ENCODE measurements at places on chromosomes 11 and 22.

- no peak for DNase-seq
These were observed 13.6 kb upstream of the TMEM216 start for GRCh38 chr11:61378713-61379313.

DNA sequence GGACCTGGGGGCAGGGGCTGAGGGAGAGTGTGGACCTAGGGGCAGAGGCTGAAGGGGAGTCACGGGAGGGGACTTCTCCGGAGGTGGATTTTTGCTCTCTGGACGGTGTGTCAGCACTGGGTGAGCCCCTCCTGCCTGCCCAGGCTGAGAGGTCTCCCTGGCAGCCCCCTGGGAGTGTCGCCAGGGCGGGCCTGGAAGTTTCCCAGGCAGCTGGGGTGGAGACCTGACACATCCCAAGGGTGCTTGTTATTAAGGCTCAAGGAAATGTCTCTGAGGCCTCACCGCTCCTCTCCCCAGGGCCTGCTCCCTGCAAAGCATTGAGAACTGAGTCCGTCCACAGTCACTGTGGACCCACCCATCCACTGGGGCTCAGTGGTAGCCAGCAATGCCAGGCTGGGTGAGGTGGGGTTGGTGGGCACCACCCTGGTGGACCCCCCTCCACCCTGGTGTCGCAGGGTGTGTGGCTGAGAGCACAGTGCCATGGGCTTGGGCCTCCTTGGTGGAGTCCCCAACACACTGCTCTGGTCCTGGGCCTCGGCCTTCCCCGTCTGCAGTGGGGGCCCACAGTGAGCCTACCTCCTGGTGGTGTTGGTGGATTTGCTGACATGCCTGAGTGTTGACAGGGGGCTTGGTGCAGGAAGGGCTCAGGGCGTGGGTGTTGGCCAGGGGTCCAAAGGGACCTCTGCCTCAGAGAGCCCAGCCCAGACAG is 2.5 kb downstream of the CD81 start:
- DNase-seq, result no peak

GRCh38 chr11:45151362-45151982 is 5.0 kb downstream of the PRDM11 start:
- peak; percentile 62 for DNase-seq

GRCh38 chr11:67044496-67044895 is 12.2 kb upstream of the RHOD start:
- no peak for DNase-seq

GRCh38 chr11:117279711-117280376 is 11.3 kb upstream of the BACE1-AS start:
- no peak for DNase-seq

- no peak for DNase-seq
These were observed 251 bp upstream of the UQCC3 start for GRCh38 chr11:62671236-62671607.

GRCh38 chr11:61347916-61348461 is 13.7 kb downstream of the CYB561A3 start:
- no peak for DNase-seq

DNA sequence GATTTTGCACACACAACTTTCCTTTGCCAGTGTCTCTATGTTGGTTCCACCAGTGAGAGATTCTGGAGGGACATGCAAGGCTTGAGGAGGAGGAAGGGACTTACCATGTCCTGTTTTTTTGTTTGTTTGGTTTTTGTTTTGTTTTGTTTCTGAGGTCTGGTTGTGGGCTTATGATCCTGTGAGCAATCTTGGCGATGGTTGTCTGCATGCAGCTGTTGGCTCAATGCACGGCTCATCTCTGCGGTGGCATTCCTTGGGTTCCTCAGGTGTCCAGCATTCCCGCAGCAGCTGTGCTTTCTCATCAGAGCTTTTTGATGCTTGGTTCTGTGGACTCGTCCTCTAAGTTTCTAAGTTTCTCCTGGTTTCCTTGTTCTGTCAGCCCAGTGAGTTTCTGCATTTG is 4.8 kb upstream of the NNMT start:
- DNase-seq, result peak; percentile 62

DNA sequence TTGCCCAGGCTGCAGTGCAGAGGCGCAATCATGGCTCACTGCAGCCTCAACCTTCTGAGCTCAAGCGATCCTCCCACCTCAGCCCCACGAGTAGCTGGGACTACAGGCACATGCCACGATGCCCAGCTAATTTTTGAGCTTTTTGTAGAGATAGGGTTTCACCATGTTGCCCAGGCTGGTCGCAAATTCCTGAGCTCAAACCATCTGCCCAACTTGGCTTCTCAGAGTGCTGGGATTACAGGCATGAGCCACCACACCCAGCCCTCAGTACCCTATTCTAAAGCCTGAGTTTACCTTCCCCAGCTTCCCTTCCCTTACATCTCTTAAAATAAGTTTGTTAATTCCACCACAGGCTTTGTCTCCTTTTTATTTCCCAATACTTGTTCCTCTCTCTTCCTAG is 59.1 kb downstream of the AMBRA1 start:
- no peak for DNase-seq

DNA sequence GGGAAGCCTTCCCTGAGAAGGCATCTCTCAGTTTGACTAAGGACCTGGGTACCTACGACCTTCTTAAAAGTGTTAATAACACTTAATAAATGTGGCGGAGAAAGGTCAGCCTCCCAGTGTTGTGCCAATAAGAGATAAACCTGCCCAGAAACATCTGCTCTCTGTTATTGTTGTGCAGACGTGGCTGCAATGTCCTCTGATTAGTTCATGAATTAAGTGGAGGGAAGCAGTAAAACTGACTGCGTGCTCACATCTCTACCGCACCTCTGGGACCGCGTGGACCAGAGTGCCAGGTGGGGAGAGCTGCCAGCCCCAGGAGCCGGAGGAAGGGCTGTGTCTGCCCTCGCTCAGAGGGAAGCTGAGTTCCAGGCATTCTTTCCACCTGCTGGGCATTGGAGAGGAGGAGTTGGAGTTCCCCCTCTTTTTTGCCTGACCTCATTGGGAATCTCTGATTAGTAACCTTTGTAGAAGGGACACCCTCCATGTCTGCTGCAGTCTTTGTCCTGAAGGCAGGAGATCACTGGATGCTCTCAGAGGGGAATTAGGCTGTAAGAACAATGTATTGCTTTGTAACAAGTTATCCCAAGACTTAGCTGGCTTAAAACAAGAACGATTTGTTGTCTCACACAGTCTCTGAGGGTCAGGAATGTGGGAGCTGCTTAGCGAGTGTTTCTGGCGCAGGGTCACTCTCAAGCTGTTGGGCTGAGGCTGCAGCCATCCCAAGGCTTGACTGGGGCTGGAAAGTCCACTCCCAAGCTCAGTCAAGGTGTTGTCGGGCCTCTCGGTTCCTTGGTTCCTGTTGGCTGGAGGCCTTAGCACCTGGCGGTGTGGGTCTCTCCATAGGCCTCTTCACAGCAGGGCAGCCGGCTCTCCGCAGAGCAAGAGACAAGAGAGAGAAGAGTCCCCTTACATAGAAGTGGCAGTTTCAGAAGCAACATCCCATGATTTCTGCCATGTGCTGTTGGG is 247.6 kb upstream of the TBCEL start:
- peak; percentile 57 for DNase-seq

GRCh38 chr11:115503886-115504275 is 334 bp downstream of the CADM1 start:
- DNase-seq, result no peak

DNA sequence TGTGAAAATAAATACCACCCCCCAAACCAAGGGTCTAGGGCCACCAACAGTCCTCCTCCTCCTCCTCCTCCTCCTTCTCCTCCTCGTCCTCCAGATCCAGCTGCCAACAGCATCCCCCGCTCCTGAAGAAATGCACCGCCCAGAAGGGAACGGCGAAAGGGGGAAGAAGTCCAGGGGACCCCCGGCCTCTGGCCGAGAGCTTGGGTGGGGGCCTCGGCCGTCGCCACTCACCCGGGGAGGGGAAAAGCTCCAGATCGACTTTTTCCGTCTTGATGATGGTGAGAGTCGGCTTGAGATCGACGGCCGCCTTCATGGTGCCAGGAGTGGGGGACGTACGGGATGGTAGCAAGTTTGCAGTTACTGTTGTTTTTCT is 65.7 kb downstream of the ETS1 start:
- no peak for DNase-seq

DNA sequence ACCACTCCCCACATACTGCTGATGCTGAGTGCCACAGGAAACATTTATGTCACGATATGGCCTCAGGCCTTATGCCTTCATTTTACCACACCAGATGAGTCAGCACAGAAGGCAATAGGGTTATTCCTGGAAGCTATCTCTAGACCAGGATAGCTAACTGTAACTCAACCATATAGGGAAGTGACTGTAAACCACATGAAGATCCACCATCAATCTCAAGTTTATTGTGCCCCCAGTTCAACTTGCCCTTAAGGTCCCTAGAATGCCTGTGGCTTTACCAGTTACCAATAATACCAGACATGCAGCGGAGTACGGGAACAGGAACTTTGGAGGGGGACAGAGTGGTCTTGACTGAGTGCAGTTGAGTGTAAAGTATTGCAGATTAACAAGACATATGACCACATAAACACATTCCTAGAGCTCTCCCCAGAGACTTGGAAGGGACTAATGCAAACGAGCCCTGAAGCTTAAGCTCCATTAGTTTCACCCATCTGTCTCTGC is 180.9 kb downstream of the KIF18A start:
- no peak for DNase-seq

DNA sequence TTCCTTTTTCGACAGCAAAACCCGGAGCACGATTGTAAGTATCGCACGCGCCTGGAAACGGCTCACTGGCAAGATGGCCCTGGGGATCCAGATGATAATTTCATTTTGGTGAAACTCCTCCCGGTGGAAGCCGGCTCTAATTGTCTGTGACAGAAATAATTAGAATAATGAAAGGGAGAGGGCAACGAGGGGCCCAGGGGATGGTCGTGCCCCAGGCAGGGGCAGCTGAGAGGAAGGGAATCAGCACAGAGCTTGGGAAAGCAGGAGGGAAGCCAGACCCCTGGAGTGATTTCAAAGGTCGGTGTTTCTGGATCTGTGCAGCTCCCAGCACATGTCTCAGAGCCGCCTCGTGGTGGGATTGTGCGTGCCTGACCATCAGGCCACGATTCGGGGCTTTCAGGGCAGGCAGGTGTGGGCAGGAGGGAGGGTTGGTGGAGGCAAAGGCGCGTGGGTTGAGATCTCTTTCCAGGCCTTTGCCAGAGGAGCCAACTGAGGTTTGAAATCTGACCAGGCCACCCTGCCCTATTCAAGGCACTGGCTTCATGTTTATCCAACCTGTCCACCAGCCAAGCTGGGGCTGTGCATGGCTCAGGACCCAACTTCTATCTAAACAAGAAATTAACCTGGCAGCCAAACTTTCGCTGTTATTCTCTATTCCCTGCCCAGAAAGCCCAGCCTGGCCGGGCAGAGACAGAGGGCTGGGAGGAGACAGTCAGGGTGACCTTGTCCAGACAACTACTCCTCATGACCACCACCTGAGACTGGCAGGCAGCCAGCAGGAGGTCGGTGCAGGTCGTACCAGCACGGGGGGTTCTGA is 27.8 kb downstream of the ANO1 start:
- no peak for DNase-seq

GRCh38 chr11:129817534-129818051 is 1.9 kb downstream of the TMEM45B start:
- no peak for DNase-seq

GRCh38 chr22:25554238-25554671 is 10.2 kb upstream of the GRK3 start:
- DNase-seq, result no peak

DNA sequence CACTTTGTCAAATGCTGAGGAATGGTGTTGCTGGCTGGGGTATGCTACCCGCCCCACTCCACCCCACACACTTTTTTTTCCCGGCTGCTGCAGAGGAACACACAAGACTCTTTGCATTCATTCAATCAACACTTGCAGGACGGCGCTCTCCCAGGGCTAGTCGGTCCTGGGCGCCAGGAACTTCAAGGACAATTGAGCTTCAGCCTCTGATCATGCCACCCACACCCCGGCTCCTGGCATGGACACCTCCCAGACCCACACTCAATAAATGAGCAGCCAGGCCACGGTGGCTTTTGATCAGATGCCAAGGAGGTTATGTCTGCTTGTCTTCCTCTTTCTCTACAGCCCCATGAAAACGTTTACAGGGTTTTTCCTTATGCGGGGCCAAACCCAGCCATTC is 19.8 kb downstream of the TPST2 start:
- DNase-seq, result no peak

DNA sequence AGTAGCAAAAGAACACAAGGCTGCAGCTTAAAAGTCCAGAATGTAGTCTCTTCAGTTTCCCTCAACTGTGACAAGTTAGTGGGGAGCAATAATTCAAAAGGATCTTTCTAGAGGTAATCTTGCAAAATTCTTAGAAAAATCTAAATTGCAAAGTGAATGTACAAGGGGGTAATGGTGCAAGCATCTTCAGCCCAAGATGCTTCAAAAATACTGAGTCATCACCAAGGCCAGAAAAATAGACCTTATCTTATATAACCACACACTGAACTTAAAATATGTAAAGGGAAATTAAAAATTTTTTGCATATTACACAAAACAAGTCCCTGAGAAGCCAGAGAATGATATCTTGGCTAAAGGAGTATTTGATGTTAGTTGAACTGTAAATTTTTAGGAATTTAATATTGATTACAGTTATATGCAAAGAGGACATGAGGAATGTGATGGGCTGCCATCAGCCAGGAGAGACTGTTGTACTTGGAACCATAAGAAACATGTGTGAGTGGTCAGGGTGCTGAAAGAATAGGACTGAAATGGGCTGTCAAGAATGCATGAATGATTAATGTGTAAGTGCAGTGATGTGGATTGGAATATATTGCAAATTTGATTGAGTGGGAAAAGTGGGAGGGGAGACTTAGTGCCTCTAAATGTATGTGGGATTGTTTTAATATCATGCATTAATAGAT is 85.7 kb upstream of the LIN7C start:
- no peak for DNase-seq

DNA sequence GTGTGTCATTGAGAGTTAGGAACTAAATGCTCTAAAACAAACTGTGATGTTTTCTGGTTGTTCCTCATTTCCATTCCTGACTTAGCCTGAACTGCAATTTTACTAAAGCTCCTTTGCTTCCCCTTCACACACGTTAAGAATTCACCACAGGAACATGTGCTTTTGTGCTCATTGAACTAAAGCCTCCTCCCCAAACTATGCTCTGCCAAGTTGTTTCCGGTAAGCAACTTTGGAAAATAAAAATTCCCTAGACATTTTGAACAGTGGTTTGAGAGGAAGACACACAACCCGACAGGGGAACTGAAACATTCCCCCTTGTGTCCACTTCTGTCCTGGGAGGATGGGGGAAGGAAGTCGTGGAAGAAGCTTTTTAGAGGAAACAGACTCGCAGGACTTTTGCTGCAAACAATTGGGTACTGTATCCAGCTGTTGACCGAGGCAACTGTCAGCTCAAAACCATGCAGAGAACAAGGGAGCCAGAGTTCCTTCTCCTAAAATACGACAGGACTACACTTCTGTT is 66.9 kb downstream of the GAB2 start:
- DNase-seq, result no peak

- no peak for DNase-seq
These were observed 51.5 kb downstream of the FAM181B start for GRCh38 chr11:82682003-82682751.

- no peak for DNase-seq
These were observed 21.3 kb downstream of the TRIM66 start for GRCh38 chr11:8661001-8661795.
